ENCODE measurements at places on chromosomes 3 and 15.

DNA sequence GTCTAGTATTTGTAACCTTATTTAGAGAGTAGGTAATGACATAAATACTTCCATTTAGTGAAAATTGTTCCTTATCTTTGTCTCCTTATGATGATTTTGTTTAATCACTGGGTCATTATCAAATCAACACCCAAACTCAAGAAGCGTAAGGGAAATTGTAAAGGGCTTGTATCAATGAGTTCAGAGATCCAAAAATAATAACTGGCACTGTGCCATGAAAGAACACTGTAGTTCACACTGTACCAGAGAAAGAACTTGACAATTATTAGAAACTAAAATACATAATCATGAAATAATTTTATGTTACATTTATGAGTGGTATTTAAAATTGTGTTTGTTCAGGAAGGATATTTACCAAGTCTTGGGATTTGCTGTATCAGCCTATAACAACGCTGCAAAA is 895.4 kb downstream of the FHIT start:
- no peak for DNase-seq

- DNase-seq, result no peak
Observed at GRCh38 chr3:197858598-197858997, 67.5 kb downstream of the LRCH3 start.

- no peak for DNase-seq
Observed at GRCh38 chr3:137468446-137468845, 295.7 kb upstream of the SOX14 start.

DNA sequence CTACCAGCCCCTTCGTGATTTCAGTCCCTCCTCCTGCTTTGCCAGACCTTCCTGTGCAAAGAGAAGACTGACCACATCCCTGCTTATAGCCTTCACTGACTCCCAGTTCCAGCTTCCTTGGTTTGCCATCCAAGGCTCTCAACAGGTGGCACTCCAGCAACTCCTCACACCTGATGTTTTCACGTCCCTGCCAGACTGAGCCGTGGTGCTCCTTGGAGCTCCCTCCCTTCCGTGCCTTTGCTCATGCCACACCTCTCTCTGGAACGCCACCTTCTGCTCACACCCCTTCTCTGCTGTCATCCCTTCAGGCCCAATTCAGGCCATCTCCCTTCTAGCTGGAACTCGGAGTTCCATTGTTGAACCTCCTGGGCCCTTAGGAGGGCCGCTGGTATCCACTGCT is 12.0 kb downstream of the CHCHD6 start:
- no peak for DNase-seq

GRCh38 chr3:124609402-124609801 is 120.8 kb upstream of the UMPS start:
- DNase-seq, result no peak

DNA sequence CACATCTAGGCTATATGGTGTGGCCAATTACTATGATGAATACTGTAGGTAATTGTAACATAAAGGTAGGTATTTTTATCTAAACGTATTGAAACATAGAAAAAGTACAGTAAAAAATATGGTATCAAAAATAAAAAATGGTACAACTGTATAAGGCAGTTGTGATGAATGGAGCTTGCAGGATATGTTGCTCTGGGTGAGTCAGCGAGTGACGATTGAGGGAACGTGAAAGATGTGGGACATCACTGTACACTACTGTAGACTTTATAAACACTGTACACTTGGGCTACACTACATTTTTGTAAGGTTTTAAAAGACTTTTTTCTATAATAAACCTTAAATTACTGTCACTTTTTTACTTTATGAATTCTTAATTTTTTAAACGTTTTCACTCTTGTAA is 10.3 kb downstream of the CTNNB1 start:
- no peak for DNase-seq

DNA sequence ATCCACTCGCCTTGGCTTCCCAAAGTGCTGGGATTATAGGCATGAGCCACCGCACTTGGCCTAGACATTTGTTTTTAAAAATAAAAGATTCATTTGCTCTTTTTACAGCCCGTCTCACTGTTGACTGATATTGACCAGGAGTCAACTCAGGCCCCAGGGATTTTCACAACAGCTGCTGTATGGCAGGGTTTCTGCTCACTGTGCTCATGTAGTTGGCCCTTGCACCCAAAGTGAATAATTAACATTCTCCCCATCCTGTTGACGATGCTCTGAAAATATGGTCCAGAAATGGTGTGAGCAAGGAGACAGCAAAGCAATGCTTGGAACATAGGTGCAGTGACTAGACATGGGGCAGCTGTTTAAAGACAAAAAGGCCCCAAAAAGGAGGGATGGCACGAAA is 2.9 kb upstream of the CCR5 start:
- DNase-seq, result no peak

DNA sequence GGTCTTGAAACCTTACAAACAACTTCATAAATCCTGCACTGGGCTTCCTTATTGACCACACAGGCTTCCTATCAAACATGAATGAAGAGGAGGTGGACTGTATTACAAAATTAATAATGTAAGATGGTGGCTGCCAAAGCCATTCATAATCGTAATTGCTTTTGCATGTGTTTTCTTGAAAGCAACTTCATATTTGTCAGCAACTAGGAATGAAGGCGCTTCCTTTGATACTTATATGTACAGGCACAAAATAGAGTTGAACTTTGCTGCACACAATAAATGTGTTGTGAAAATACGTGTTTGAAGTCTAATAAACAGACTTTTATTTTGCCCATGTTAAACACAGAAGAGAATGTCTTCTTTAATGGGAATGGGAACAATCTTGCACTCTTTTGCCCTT is 72.1 kb upstream of the OXTR start:
- DNase-seq, result no peak

DNA sequence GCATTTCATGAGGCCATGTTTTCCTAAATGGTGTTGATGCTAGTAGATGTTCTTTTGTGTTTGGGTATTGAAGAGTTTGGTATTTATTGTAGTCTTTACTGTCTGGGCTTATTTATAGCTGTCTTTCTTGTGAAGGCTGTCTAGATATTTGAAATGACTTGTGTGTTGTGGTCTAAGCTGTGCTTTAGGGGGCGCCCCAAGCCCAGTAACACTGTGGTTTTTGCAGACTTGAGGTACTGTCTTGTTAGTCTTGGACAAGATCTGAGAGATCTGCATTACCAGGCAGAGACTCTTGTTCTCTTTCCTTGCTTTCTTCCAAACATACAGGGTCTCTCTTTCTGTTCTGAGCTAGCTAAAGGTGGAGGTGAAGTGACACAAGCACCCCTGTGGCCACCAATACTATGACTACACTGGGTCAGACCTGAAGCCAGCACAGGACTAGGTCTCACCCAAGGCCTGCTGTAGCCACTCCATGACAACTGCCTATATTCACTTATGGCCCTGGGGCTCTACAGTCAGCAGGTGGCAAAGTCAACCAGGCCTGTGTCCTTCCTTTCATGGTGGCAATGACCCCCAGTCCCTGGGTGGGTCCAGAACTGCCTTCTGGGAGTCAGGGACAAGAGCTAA is 152.1 kb upstream of the TBC1D5 start:
- DNase-seq, result no peak

GRCh38 chr3:8773941-8774542 is 4.6 kb upstream of the OXTR start:
- DNase-seq, result no peak

DNA sequence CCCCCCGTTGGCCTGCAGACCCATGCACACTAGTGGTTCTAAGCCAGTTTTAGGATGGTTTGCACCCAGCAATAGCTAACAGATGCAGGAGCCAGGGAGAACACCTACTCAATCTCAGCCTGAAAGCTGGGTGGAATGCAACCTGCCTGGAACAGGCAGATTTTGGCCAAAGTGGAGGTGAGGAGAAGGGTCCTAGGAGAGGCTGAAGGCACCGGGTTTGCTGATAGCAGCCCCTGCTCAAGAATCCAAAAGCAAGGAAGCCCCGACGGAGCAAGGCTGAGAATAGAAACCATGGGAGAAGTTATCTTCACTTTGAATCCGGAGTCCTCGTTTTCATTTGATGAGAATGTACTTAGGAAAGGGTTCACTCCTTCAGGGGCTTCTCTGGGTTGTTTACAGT is 9.9 kb downstream of the RRP9 start:
- no peak for DNase-seq

DNA sequence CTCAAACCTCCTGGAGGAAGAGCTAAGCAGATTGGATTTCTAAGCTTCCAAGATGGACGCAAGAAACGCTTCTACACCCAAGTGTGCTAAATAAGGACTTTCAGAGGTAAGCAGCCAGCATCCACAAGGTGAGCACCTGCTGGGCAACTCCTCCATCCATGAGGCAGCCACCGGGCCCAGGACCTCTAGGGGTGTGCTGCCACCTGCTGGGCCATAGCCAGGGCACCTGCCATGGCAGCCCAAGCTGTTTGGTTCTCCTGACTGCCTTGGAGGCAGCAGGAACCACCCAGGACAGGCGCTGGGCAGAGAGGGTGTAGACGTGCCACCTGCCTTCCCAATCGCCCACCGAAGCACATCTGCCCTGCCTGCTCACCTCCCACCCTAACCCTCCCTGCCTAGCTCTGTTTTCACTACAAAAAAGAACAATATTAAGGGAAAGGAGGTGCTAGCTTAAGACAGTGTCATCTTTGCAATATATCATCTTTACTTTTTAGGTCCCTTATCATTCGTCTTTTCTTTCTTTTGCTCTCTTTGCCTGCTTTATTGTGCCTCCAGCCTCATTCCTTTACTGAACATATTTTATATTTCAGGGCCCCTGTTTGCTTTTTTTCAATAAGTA is 12.9 kb downstream of the C15orf62 start:
- peak; percentile 72 for DNase-seq

DNA sequence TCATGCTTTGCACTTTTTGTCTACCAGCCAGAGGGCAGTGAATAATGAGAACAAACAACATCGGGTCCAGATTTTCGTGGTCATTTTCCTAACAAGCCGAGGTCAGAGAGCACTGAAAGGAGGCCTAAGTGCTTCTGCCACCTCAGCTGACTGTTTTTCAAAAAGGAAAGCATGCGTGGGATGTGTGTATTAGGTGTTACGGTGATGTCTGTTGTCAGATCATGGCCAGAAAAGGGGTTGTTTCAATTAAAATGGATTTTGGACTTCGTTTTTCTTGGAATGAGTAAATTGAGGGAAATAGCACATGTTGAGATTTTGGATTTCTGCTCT is 99.5 kb downstream of the APBA2 start:
- DNase-seq, result no peak

DNA sequence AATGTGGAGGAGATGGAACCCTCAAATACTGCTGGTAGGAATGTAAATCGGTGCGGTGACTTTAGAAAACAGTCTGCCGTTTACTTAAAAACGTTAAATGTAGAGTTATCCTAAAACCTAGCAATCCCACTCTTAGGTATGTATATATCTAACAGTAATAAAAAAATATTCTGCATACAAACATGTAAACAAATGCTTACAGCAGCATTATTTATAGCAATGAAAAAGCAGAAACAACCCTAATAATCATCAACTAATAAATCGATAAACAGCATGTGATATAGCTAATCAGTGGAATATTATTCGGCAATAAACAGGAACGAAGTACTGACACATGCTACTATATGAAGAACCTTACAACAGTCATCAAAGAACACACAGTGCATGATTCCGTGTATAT is 144.7 kb downstream of the CNTN3 start:
- DNase-seq, result no peak

DNA sequence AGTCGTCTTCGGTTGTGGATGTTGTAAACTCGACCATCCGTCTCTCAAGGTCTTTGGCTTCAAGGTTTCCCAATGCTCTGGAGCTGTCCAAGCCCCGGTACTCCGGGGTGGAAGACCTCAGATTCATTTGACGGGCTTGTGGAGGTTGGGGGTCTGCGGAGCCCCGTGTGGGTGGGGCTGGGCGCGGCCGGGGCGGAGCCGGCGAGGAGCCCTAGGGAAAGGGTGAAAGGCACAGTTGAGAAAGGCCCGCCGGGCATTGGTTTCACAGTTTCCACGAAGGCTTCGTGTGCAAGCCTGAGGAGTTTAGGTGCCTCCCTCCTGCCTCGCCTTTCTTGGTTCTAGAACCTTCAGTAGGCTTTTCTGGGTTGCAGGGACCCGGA is 360 bp upstream of the MGA start:
- DNase-seq, result no peak

- DNase-seq, result no peak
Observed at GRCh38 chr15:78203346-78204225, 30.8 kb downstream of the ACSBG1 start.

- DNase-seq, result no peak
Observed at GRCh38 chr3:23735062-23735461, 70.7 kb upstream of the UBE2E1 start.

- no peak for DNase-seq
Observed at GRCh38 chr3:22244761-22245521, 493.9 kb upstream of the ZNF385D start.

- DNase-seq, result no peak
Observed at GRCh38 chr3:37801966-37802365, 59.7 kb upstream of the CTDSPL start.

GRCh38 chr15:36191459-36191858 is 388.0 kb upstream of the CDIN1 start:
- DNase-seq, result no peak

- no peak for DNase-seq
Observed at GRCh38 chr15:88932271-88932874, 19.2 kb upstream of the MFGE8 start.

DNA sequence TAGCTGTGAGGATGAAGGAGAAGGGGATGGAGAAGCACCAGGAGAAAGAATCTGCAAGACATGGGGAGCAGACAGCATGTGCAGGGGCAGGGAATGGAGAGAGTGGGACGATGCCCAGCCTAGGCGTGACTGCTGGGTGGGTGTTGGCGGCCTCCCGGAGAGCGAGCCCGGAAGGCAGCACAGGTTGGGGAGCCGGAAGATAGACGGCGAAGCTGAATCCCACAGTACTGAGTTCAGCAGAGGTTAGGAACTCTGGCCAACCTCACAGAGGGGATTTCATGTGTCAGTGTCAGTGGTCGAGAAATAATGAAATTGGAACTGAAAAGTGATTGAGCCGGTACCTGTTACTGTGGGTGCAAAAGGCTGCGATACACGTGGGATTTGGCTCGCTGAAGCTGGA is 55.2 kb downstream of the PXYLP1 start:
- DNase-seq, result no peak

DNA sequence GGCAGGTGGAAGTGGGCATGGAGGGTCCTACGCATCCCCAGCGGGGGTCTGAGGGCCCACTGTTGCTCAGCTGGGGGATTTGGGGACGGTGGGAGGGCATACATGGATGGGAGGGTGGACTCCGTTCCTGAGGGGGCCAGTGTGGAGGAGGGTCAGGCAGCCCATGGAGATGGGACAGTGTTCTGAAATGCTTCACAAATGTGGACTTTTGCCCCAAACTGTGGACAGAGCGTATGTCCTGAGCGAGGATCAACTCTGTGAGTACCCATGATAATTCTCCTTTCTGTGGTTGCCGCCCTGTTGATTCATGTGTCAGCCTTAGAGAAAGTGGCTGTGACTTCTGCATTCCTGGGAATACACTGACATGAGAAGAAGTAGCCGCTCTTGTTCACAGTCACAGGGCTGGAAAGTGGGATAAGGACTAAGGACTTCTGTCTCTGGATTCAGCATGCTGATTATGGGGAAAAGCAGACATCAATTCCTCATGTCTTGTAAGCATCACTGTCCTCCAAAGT is 33.4 kb downstream of the SMAD3 start:
- DNase-seq, result no peak

GRCh38 chr3:56980798-56981390 is 79.6 kb upstream of the SPATA12 start:
- DNase-seq, result no peak

- no peak for DNase-seq
Observed at GRCh38 chr3:179726075-179726699, 73.3 kb downstream of the USP13 start.

- DNase-seq, result no peak
Observed at GRCh38 chr3:193140381-193140780, 100.6 kb upstream of the PLAAT1 start.

GRCh38 chr15:40344217-40344616 is 3.5 kb upstream of the CCDC9B start:
- DNase-seq, result no peak

GRCh38 chr3:10253731-10254130 is 5.5 kb downstream of the TATDN2 start:
- no peak for DNase-seq

Data from T-helper 1 cell (primary cell).